Urinary bladder (tissue), 4 donors: ENCODE measurements at places on chromosomes 2 and 18. TPM values are rescaled to one million over a fixed set of nuclear protein-coding genes. Genes with fewer than 3 reads are reported as not detected.

GRCh38 chr2:113234721-113235346 lies 43.9 kb downstream of the PAX8 start:
- DNase-seq: no peak

GRCh38 chr2:88078643-88079172 lies 11.1 kb downstream of the SMYD1 start:
- DNase-seq: no peak

DNA sequence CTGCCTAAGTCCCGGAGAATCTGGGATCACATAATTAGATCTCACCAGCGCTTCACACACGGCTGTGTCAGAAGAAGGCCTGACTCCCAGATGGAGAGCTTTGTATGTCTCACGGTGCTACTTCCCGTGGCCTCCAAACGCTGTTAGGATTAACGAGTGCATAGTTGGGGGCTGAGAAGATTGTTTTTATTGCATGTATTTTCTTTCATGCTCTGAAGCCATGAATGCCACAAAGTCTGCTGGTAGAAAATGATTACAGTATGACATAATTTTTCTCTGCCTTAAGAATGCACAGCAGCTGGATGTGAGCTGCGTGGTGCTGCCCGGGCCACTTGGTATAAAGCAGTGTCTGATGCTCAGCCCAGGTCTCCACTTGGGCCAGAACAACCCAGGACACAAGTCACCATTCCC lies 166.5 kb downstream of the SEPTIN10 start:
- DNase-seq: no peak

- DNase-seq: no peak
Observed at GRCh38 chr2:18540872-18541271, 19.6 kb downstream of the RDH14 start.

DNA sequence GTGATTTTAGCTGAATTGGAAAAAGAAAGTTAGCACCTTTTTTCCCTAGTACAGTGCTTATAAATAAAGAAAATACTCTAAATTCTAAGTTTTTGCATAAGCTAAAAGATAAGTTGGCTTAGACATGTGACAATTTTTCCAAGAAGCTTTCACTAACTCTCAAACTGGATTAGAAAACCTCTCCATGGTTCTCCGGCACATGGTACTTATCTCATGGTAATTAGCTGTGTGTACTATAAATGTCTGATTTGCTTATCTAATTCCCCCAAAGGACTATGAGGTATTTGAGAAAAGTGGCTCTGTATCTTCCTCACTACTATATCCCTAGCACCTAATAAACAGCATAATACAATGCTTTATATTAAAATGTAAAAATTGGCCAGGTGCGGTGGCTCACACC lies 71.1 kb downstream of the ROCK1 start:
- no peak for DNase-seq

DNA sequence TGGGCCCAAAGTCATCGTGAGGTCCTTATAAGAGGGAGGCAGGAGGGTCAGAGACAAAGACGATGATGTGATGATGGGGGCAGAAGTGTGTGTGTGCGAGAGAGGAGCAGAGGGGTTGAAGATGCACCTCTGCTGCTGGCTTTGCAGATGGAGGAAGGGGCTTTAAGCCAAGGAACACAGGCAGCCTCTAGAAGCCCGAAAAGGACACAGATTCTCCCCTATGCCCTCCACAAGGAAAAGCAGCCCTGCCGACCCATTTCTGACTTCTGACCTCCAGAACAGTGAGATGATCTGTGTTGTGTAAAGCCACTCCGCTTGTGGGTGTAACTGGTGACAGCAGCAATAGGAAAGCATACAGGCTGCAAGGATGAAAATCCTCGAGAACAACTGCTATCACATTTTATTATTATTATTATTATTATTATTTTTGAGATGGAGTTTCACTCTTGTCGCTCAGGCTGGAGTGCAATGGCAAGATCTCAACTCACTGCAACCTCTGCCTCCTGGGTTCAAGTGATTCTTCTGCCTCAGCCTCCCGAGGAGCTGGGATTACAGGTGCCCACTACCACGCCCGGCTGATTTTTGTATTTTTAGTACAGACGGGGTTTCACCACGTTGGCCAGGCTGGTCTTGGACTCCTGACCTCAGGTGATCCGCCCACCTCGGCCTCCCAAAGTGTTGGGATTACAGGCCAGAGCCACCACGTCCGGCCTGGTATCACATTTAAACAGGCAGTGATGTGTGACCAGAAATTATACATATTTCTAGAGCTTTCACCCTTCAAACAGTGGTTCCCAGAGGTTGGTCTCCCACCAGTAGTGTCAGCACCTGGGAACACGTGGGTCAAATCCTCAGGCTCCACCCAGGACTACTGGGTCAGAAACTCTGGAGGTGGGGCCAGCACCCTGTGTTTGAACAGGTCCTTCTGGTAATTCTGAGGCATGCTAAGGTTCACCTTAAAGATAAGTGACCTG lies 170.5 kb downstream of the TGIF1 start:
- no peak for DNase-seq

DNA sequence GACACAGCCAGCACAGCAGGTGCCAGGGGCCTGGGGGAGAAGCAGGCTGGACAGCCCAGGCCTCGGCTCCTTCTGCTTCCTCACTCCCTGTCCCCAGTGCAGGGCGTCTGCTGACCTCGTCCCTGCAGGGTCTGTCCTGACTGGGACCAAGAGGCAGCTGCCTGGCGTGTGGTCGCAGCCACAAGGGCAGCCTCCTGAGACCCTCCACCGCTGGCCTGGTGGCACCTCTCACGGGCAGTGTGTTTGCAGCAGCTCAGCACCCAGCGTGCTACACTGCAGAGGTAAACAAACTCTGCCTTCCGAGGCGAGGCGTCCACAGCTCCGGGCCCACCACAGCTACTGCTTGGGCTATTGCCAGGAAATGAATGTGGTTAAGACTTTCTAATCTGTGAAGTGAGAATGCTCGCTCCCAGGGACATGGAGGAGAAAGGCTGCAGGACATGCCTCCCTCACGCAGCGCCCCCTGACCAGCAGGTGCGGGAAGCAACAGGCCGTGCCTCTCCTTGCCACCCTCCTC lies 46.1 kb upstream of the HPCAL1 start:
- no peak for DNase-seq

DNA sequence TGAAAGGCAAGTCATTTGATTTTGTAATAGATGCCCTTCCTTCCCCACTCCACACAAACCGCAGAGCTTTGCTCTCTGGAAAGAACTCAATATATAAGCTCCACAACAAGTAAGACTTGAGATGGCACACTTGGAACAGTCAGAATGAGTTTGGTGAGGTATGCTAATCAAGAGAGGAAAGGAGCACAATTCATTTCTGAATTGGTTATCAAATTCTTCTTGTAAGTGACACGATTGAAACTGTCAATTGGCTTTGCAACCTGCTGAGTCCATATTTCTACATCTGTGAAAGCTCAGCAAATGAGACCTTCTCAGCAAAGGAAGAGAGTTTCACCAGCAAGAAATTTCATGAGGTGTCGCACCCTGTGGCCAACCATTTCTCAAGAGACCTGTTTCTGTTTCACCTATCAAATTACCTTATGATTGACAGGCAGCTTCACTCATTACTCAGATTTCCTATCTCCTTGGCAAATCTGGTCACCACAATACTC lies 19.1 kb downstream of the CTLA4 start:
- DNase-seq: no peak

DNA sequence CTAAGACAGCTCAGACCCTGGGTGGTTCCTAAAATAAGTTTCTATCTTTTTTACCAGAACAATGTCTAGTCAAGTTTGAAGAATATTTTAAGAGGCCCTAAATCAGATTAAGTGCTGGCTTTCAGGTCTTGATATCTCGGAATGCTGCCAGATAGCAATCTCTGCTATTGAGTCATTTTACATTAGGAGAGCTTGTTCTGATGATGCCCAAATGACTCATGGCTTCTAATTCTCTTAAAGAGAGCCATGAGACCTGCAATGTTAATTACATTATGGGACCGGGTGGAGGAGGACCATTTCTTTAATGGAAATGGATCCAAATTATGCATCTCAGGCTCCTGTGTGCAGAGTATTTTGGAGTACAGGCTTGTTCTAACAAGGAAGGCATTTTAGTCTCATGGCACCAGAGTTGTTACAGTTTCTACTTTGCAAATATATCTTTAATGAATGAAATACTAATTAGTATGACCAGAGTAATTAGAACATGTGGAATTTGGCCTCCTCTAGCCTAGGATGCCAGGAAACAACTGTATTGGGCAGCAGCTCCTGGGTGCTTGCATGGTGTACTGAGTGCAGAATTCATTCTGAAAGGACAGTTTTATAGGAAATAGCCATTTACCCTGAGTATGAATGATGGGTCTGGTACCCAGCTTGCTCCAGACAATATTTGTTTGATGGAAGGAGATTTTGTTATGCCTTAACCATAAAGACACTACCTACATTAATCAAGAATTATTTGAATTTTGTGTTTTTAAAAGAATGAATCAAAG lies 94.0 kb upstream of the SULT1C3 start:
- DNase-seq: no peak

DNA sequence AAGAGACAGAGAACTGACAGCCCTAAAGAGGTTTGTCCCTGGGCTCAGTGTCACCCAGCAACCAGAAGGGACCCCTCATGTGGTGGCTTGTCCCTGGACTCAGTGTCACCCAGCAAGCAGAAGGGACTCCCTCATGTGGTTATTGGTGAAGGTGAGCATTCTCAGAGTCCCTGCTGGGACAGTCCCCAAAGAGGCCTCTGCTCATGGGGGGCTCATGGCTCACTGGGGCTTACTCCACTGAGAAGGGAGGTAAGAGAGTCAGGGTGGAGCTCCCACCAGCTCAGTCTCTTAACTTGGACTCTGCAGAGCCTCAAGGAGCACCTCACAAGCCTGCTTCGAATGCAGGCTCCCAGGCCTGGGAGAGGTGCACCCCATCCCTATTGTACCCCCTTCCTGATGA lies 145.2 kb upstream of the COPS8 start:
- no peak for DNase-seq

DNA sequence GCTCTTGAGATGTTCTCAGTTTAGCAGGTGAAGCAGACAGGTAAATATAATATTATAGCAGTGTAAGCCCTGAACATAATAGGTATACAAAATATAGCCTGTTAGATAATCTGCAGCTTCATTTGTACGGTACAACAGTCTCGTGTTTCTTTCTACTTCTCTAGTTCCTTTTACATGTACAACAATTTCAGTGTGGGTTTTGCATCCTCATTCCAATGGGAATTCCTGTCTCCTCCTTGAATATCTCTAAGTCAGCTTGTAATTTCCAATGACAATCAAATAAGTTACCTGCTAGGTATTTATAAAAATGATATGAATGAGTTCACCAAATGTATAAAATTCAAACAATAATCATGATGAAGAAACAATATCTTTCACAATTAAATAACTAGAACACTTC lies 330.0 kb upstream of the RND3 start:
- no peak for DNase-seq

- DNase-seq: no peak
Observed at GRCh38 chr2:20524412-20525040, 77.7 kb downstream of the RHOB start.

DNA sequence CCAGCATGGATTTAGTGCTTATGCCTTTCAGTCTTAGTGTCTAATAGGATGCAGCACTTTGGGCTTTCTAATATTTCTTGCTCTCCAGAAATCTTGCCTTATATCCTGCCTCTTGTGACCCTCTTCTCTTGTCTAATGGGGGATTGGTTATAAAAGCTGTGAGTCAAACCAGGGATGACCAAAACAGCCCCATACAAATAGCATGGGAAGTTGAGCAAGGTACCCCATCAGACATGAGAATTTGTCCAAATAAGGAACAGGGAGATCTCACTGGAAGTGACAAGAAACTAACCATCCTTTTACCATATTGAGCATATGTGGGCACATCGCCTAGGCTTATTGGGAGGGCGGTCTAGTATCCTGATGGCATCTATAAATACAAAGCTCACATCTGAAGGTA lies 78.8 kb upstream of the BZW1 start:
- no peak for DNase-seq

- DNase-seq: no peak
Observed at GRCh38 chr2:239324456-239324855, 76.4 kb downstream of the HDAC4 start.

GRCh38 chr2:233012301-233012971 lies 620 bp downstream of the NGEF start:
- no peak for DNase-seq

GRCh38 chr2:205682239-205682970 lies at the start of gene NRP2:
Gene NRP2 (plus strand): TSS chr2:205682501. CDS start chr2:205683291, 790 bp downstream.
- DNase-seq: no peak

DNA sequence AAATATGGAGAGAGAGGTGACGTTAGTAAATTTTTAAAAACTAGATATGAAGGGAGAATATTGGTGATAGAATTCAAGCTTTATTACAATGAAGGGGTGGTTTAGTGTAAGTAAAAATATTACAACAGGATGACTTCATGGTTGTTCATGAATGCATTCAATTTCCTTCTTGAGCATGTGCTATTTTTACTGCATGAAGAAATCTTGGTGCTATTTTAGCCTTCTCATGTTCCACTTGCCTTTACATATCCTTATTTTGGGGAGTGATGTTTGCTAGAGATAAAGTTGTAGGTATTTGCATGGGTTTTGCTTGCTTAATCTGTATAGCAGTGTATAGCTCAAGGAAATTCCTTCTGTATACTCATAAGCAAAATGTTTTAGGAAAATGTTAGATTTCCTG lies 195.0 kb upstream of the MMADHC start:
- DNase-seq: no peak

- no peak for DNase-seq
Observed at GRCh38 chr2:9234680-9235146, 28.1 kb downstream of the ASAP2 start.

DNA sequence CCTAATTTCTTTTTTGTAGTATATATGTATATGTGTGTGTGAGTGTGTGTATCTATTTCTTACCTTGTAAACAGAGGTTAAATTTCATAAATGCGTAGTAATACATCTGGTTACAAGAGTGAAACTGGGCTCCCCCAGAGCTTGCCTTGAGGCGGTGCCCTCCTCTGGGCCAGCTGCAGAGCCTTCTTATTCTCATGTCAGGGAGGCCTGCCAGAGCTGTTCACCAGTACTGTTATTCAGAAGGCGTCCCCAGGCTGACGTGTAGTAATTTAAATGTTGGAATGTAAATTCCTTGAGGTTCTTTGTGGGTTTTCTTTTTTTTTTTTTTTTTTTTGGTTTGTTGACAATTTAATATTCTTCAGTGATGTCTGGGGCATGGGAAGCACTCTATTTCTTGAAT lies 11.2 kb downstream of the COPS8 start:
- no peak for DNase-seq

TSGA10 gene
- 2.5 TPM for polyA plus RNA-seq

BBS5 gene
- 9.5 TPM for polyA plus RNA-seq

AGXT gene
- polyA plus RNA-seq: 0.49 TPM

CACNB4 gene
- polyA plus RNA-seq: 4.8 TPM

SPP2 gene
- not detected for polyA plus RNA-seq

IL1B gene
- 7.5 TPM for polyA plus RNA-seq

UPP2 gene
- polyA plus RNA-seq: not detected

TTL gene
- 18.3 TPM for polyA plus RNA-seq

ANKRD44 gene
- polyA plus RNA-seq: 17.5 TPM

GPR45 gene
- not detected for polyA plus RNA-seq

FAM110C gene
- polyA plus RNA-seq: 3.8 TPM
